ENCODE measurements at places on chromosomes 4 and X.

DNA sequence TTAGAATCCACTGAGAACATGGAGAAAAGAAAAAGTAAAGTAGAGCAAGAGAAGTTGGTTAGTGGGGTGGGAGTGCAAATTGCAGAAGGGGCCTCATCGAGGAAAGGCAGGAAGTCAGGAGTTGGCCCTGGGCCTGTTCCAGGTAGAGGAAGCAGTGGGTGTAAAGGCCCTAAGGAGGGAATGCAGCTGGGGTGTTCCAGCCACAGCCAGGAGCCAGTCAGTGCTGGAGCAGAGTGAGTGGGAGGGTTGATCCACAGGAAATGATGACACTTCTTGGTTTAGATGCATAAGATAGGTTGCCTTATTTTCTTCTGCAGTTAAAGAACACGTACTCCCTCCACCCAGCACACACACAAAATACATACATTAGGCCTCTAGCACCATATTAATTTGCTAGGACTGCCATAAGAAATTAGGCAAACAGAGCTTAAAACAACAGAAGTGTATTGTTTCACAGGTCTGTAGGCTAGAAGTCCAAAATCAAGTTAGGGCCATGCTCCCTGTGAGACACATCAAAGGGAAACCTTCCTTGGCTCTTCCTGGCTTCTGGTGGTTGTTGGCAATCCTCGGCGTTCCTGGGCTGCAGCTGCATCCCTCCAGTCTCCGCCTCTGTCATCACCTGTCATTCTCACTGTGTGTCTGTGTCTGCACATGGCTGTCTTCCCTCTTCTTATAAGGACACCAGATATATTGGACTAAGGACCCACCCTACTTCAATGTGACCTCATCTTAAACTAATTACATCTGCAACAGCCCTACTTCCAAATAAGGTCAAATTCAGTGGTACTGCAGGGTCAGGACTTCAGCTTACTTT is 205.9 kb downstream of the AASDH start:
- peak; percentile 24 for DNase-seq

DNA sequence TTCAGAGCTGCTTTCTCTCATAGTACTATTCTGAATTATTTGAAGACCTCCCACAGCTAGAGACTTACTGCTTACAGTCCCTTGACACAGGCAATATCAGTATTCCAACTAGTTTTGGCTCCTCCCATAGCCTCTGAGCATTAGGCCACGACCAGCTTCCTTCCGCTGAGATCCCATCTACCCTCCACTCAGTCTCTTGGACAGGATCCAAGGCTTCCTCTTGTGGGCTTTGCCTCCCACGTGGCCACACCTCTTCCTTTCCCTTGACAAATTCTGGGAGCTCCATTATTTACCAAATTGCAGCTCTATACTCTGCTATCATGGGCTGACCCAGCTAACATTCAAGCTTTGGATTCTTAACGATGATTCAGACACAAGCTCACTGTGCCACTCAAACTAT is 470.4 kb upstream of the GALNT7 start:
- no peak for DNase-seq

DNA sequence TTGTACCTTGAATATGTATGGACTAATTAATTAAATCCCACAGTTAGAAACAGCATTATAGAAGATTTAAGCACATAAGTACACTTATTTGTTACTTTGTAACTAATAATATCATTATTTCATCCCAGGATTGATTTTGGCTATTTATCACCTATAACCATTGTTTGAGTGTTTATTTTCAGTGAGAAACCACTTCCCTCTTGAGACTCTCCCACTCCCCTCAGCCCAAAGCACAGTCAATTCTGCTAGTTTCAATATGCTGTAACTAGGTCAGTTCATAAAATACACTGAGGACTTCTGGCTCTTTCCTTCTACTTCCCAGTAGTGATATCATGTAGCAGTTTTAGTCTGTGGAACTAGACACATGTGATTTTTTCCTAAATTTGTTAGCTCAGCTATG is 16.3 kb downstream of the OFD1 start:
- DNase-seq = no peak

GRCh38 chr4:48017108-48017571 is 568 bp downstream of the NIPAL1 start:
- peak; percentile 32 for DNase-seq

DNA sequence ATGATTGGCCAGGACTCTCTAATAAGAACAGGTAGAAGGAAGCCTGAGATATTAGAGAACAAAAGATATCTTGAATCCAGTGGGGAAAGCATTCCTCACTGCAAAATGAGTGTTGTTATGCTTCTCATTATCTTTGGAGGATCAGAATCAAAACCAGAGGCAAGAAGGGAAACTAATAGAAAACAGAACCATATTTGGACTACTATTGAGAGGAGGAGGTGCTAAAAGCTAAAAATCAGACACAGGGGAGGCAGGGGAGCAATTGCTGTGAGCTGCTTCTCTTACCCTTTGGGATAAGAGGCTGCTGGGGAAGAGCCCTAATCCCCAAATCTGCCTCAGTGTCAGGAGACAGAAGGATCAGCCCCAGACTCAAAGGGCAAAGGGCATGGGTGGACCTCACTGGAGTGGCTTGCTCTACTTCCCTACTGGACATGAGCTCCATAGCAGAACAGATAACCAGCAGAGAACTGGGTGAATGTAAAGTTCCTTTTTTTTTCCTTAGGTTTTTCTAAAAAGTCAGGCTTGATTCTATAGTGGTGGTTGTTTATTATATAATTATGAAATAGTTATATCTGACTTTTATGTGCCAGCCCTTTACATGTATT is 60.1 kb downstream of the SEPTIN11 start:
- DNase-seq = no peak

DNA sequence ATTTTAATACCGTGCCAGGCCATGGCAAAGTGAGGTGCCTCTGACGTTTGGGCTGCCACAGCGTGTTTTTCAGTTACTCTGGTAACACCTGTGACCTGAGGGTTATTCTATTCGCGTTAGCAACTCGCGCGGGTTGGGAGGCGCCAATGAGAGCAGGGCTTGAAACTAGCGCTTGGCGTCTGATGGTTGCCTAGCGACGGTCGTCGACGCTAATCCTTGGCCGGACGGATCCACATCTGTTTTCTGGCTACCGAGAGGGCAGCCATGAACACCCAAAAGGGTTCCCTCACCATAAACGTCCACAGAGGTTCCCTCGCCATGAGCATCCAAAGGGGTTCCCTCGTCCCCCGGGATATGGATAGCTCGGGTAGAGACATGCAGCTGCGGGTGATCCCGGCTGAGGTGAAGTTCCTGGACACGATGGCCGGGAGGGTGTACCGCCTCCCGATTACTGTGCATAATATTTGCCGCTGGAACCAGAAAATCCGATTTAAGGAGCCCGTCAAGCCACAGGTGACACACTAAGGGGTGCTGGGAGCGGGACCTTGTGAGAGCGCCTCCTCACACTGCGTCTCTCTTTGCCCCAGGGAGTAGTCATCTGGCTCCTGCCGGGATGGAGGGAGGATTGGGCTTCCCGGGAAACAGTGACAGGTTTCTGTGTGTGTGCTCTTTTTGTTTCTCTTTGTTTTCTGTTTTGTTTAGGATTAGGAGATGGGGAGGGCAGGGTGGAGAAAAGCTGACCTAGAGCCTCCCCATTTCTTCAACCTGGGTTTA is at the start of gene CFAP47:
CFAP47 (plus strand) TSS at position 199 of the 774 bp plus-strand sequence; CDS start at position 265, 66 bp downstream.
- no peak for DNase-seq

DNA sequence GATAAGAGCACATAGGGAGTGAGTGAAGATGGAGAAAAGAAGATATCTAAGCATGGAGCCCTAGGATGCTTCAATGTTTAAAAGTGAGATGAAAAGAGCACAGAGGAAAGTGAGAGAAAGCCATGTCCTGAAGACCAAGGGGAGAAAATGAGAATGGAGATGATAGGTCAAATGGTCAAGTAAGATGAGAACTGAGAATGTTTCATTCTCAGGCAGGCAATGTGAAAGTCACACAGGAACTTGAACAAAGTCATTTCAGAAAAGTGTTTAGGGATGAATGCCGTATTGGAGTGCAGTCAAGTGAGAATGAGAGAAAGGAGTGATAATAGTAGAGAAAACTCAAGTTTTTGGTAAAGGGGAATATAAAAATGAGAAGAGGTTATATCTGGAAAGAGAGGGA is 148.7 kb upstream of the PTCHD1 start:
- no peak for DNase-seq

- no peak for DNase-seq
Measured at GRCh38 chr4:100960232-100960631, 387.1 kb downstream of the PPP3CA start.

DNA sequence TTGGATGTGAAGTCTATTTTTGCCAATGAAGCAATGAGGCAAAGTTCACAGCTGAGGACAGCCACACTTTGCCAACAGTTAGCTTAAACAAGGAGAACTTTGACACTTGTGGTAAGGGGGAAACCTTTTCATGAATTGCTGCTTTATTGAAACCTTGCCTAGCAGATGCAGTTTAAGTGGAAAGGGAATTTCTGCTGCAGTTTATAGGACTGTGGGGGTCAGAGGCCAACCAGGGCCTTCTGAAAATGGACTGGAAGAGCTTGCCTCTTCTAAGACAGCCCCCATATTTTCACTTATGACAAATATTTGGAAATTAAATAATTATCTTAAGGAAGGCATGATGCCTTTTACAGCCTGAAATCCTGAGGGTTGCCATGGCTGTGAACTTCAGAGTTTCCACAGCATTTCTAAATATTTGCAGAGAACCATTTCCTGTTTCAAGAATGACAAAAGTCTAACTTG is 550.3 kb downstream of the RAB28 start:
- no peak for DNase-seq

- no peak for DNase-seq
Measured at GRCh38 chr4:15353207-15353606, 74.6 kb upstream of the C1QTNF7 start.

DNA sequence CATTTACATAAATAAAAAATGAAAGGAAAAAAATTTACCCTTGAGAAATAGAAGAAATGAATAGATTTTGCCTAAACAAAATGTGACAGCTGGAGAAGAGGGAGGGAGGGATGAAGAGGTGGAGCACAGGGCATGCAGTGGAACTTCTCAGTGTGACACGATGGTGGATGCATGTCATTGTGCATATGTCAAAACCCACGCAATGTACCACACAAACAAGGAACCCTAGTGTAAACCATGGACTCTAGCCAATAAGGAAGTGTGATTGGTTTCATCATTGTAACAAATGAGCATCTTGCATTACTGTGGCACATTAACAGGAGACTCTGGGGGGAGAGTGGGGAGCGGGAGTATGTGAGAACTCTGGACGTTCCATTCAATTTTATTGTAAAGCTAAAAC is 58.6 kb downstream of the GATB start:
- DNase-seq = no peak

- DNase-seq = no peak
Measured at GRCh38 chr4:174764105-174764729, 64.8 kb downstream of the GLRA3 start.

DNA sequence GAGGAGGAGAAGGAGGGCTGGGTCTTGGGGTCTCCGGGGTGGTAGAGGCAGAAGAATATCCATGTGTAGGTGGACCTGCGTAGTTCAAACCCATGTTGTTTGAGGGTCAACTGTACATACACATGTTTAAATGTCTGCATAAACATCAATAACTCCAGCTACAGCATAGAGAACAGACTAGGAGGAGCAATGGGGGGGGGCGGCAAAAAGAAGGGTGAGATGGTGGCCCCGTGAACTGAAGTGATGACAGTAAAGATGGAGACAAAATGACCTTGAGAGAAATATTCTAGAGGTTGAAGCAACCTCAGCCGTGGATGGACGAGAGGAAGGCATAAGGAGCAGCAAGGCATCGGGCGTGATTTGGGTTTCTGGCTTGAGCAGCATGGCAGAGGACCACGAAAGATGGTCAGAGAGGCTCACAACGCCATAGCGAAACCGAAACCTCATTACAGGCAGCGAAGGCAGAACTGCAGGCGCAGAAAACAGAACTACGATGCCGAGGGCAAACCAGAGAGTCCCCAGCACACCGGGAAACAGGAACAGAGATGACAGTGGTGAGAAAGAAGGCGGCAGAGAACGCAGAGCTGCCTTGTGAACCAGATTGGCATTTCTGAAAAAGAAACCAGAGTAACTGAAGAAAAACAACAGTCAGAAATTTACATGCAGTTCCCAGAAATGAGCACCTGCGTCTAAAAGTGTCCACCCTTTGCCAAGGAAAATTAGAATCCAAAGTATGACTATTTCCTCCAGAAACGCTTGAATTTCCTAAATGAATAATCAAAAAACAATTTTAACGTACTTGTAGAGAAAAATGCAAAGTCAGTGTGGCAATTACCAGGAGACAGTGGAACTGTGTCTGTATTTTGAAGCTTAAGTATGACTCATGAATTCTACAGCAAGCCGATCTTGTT is 50.3 kb upstream of the ENPP6 start:
- peak; percentile 89 for DNase-seq

- no peak for DNase-seq
Measured at GRCh38 chr4:57154191-57154590, 44.0 kb upstream of the IGFBP7 start.

- DNase-seq = no peak
Measured at GRCh38 chr4:133377286-133377685, 228.2 kb downstream of the PCDH10 start.
